ENCODE measurements at places on chromosomes 12 and 14.
A peak's percentile ranks its signal among the peaks of the same experiment; 100 is the strongest.

DNA sequence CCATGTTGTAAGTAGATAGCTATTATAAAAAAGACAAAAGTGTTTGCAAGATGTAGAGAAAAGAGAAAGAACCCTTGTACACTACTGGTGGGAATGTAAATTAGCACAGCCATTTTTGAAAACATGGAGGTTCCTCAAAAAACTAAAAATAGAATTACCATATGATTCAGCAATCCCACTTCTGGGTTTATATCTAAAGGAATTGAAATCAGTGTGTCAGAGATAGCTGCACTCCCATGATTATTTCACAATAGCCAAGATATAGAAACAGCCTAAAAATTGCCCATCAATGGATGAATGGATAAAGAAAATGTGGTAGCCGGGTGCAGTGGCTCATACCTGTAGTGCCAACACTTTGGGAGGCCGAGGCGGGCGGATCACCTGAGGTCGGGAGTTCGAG, 9.2 kb downstream of the PSMC6 start:
- DNase-seq = no peak

- no peak for DNase-seq
Measured at GRCh38 chr14:56413721-56414120, 165.9 kb upstream of the TMEM260 start.

- DNase-seq = no peak
Measured at GRCh38 chr12:145369-145960, 68.5 kb downstream of the SLC6A12 start.

GRCh38 chr12:32382226-32382625, 17.1 kb upstream of the FGD4 start:
- no peak for DNase-seq

GRCh38 chr12:12088761-12089160, 18.0 kb downstream of the BCL2L14 start:
- no peak for DNase-seq

DNA sequence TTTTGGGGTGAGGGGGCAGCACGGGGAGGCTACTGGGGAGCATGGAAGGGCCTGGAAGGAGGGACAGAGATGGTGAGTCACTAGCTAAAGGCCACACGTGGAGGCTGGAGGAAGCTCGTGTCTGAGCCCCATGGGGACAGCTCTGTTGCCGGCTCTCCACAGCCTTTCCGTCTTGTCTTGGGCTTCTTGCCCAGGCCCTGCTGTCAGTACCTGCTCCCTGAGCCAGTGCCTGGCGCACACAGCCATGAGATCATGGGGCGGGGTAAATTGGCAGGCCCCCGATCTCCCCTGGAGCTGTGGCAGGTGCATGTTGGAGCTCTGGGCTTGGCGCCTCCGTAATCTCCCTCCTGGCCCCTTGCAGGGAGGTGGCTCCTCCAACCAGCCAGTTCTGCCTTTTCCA, 16.1 kb upstream of the KRT80 start:
- DNase-seq = no peak

DNA sequence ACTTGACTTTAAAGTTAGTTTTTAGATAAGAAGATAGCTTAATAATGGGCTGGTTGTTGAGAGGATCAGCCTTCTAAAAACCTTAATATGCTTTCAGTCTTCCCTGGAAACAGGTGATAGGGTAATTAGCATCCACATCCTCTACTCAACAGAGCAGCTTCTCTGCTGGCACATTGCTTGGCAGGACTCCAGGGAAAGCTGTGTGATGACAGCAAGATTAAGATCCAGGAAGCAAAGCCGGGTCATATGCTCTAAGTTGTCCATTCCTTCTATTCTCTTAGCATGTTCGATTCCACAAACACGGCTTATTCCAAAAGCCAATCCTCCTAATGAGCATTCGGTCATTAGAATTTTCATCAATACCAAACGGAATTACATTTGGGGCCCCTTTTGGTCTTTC, 87.0 kb downstream of the HMGA2 start:
- DNase-seq = no peak

DNA sequence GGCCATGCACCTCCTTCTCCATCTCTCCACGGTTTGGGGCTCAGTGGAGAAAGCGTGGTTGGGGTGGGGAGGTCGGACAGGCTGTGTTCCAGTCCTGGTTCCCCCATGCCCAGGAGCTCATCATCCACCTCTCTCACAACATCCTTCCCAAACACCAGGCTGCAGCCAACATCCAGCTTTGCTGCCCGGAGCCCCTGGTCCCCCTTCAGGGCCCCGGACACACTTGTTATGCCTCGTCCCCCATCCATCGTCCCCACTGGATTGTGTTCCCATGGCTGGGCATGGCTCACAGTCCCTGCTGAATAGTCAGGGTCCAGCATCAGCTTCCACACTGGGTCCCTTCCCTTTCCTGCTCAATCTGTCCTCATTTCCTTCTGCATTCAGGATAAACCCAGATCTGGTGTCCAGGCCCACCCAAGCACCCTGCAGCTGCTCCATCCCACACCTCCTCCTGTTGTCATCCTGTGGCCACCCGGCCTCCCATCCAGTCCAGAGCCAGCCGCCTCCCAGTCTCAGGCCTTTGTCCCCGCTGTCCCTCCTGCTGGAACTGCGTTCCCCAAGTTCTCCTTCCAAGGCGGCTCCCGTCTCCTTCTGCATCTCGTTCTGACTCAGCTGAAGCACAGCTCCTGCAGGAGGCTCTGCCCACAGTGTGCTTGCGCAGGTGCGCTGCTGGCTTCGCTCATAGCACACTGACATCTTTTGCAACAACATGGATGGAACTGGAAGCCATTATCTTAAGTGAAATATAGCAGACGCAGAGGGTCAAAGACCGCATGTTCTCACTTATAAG, 211.4 kb upstream of the RTL1 start:
- no peak for DNase-seq

DNA sequence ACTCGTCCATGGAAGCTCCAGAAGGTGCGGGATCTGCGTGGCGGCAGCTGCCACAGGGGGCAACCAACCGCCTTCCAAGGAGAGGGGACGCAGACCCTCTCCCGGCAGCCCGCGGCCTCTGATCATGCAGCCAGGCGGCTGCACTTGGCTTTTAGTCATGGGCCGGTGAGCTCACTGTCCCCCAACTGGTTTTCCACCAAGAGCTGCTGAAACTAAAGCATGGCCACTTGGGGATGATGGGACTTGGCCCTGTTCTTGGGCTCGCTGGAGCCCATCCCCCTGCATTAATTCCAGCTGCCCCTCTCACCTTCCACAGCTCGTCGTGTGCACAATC, 39.1 kb downstream of the CCDC85C start:
- no peak for DNase-seq

DNA sequence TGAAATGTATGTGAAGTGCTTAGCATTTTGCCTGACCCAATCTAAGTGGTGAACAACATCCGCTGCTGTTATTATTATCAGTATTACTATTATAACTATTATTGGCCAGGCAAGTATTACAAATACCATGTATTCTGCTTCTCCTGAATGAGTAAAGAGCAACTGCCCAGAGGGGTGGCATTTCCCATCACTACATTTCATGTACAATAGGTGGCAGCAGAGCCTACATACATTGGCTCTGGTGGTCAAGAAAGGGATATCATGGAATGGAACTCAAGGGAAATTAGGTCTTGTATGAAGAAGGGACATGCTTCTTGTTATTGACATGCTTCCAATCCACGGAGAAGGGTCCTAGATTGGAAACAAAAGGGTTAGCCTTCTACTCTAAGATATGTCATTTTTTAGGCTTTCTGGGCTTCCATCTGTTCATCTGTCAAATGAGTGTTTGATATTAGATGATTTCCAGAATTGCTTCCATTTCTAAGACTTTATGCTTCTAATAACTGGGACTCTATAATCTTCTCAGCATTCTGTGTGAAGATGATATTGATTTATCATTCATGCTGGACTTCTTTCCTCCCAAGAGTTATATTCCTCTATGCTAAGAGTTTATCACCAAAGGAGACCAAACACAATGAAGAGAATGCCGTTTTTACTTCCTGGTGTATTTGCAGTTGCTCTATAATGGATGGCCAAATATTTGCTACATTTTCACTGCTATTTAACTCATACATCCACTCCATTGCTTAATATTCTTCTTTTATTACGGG, 239.1 kb downstream of the SSPN start:
- peak; percentile 80 for DNase-seq

DNA sequence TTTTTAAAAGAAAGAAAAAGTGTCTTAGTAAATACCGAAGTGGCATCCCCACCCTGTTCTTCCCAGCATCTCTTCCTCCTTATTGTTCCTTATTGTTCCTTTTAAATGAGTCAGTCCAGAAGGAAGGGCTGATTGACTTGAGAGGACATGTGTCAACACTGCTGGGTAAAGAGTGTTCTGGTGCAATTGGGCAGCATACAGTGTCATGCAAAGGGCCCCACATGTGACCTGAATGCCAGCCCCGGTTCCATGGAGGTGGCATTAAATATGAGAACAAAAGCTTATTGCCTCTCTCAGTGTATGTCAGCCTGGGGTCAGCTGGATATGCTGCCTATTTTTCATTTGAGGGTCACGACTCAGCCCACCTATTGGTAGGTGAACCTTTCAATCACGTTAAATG, 58.9 kb upstream of the RIC8B start:
- no peak for DNase-seq

GRCh38 chr12:104790296-104791125, 167.6 kb downstream of the SLC41A2 start:
- no peak for DNase-seq

DNA sequence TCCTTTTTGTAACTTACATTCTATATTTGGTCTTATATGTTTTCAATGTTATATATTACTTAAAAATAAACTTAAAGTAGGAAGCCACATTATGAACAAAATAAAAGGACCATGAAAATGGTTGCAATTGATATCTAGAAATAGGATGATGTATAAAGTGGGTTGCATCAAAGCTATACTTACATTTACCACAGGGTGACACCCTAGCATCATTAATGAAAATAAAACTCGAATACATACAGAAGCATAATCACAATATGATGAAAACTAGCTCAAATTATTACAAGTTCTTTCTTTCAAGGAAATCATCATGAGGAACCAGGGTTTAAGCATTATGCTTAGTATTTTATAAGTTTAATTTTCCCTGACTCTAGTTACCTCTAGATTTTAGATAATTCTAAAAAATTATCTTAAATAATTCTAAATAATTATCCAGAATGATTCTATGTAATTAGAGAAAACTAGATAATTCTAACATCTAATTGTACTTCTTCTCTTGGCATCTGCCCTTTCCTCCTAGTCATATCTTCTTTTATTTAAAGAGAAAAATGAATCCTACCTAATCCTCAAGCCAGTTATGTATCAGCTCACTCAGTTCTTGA, 31.2 kb downstream of the TAS2R7 start:
- DNase-seq = peak; percentile 25

GRCh38 chr12:115380546-115381120, 696.7 kb upstream of the TBX3 start:
- DNase-seq = no peak

- no peak for DNase-seq
Measured at GRCh38 chr12:63319936-63320633, 169.1 kb upstream of the AVPR1A start.

DNA sequence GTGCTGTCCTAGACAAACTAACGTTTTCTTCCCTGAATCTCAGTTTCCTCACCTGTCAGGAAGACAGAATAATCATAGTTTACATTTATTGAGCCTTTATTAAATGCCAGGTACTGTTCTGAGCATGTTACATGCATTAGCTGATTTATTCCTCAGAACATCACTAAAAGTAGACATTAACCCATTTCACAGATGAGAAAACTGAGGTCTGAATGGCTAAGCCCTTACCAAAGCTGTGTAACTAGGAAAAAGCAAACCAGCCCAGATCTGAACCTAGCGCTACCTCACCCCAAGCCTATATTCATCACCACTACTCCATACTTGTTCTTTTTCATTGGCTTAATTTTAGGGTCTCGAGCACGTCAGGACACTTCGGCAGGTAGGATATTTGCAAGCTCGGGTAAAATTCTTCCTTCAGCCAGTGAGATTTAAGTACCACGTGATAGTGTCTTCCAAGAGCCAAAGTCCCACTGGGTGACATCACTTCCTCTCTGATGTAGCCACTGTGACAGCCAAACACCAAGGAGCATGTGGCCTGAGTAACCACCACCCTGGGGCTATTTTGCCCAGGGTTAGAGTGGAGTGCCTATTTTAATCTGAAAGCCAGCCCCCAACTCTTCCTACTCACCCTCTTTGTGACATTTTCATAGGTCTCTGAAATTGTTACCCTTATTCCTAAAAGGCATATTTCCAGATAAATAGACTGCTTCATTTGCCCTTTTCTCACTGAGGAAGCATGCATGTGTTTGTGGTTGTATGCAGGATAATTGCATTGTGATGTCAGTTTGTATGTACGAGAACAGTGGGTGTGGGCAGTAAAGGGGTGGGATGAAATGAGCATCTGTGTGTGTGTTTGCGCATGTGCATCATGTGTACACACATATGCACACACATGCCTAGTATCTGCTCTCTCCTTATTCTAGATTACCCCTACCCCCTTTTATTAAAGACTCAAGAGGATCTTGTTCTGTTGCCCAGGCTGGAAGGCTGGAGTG, 62.2 kb upstream of the WSCD2 start:
- DNase-seq = no peak

DNA sequence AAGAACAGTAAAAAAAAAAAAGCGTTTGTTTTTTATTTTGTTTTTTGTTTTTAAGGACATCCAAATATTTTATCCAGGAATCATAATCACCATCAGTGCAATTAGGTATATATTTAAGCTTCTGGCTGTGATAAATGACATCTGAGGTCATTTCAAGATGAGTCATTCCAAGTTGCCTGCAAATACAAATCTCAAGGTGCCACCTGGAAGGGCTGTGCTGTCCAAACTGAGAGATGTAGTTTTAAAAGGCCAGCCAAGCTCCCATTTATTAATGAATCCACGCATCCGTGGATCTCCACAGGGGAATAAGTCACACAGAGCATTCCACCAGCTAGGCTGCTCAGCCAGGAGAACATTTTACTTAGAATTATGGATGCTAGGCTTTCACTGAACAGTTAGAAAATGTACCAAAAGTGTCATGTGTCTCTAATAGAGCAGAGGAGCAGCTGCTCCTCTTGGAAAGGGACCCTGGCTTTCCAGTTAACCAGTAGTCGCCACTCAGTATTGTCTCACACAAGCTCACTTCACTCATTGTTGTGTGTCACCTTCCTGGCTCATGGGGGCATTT, 1151.4 kb upstream of the TMEM132C start:
- DNase-seq = no peak

- DNase-seq = no peak
Measured at GRCh38 chr14:57485635-57486034, 8.0 kb downstream of the CCDC198 start.

GRCh38 chr12:115504306-115505290, 772.9 kb downstream of the MED13L start:
- peak; percentile 10 for DNase-seq

DNA sequence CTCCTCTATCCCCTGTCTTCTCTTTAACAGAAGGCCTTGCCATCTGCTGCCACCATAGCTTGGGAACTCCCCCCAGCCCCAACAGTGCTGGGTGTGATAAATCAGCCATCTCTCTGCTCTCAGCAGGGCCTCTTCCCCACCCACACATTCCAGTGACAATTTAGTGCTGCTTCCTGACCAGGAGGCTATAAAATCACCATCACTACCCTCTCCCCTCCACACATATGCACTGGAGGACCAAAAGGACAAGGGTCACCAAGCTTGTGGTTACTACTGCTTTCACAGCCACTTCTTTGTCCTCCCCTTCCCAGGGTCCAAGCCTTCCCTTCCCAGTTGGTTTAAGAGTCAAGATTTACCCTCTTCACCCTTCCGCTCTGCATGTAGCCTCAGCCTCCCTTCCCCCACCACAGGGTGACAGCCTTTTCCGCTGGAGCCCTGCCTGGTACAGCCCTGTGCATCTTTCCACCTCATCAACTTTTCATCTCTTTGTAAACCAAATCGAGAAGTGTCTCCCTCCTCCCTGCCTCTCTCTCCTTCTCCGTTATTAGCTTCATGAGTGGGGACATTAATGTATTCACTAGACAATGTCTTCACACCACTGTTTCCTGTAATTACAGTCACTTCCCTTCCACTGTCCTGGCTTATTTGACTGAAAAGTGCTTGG, 9.4 kb downstream of the PSMB5 start:
- no peak for DNase-seq
